NAMALWA (cell line): ENCODE measurements at places on chromosomes 1 and 21.

DNA sequence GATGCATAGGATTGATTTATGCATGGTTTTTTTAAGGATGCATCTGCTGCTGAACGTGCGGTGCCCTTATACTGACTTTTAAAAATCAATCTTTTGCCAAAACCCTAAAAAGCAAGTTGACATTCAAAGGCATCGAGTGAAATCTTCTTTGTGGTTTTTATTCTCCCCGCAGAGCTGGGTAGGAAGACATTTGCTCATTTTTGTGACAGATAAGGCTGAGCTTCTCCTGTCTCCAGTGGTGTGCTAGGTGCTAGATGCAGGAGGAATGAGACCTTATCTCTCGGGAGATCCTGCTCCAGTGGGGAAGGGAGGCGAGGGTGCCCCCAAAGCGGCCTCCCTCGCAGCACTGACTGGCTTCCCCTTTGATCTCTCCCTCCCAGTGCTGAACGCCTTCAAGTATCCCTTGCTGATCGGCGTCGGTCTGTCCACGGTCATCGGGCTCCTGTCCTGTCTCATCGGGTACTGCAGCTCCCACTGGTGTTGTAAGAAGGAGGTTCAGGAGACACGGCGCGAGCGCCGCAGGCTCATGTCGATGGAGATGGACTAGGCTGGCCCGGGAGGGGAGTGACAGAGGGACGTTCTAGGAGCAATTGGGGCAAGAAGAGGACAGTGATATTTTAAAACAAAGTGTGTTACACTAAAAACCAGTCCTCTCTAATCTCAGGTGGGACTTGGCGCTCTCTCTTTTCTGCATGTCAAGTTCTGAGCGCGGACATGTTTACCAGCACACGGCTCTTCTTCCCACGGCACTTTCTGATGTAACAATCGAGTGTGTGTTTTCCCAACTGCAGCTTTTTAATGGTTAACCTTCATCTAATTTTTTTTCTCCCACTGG, 14.9 kb upstream of the CD101 start:
- no peak for DNase-seq

DNA sequence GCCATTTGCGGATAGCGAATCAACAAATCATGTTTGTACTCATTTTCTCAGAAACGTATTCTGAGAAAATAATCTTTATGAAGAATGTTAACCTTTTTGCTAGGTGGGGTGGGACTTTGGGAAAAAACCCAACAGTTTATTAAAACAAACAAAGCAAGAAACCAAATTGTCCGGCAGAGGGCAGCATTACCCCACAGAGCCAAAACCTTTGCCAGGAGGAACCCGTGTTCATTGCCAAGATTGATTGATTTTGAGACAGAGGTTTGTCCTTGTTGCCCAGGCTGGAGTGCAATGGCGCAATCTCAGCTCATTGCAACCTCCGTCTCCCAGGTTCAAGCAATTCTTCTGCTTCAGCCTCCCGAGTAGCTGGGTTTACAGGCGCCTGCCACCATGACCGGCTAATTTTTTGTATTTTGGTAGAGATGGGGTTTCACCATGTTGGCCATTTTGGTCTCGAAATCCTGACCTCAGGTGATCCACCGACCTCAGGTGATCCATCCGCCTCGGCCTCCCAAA, 70.8 kb upstream of the RHOU start:
- peak; percentile 81 for DNase-seq

GRCh38 chr1:203714446-203714845, 50.5 kb upstream of the LAX1 start:
- DNase-seq = no peak

DNA sequence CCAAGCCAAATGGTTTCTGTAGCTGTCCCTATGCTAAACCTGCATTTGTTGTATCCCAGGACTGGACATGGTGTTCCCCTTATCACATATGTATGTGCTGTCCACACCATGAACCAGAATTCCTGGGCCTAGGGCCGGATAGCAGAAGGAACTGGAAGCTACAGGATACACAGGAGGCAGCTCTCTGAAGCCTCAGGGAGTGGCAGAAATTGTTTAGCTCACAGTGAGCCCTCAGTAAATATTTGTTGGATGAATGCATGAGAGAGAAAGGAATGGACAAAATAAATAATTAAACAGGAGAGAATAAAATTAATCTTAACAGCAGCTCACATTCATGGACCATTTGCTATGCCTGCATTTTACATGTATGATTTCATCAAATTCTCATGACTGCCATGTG, 2.1 kb downstream of the NIPAL3 start:
- no peak for DNase-seq

- no peak for DNase-seq
These were observed 73.2 kb upstream of the QSOX1 start for GRCh38 chr1:180081474-180081873.

DNA sequence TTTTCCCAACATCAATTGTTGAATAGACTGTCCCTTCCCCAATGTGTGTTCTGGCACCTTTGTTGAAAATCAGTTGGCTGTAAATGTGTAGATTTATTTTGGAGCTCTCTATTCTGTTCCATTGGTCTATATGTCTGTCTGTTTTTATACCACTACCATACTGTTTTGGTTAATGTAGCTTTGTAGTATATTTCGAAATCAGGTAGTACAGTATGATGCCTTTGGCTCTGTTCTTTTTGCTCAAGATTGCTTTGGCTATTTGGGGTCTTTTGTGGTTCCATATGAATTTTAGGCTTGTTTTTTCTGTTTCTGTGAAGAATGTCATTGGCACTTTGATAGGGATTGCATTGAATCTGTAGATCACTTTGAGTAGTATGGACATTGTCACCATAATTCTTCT, 8.1 kb downstream of the ACOT11 start:
- DNase-seq = no peak

GRCh38 chr1:182889997-182890396, 50.9 kb downstream of the DHX9 start:
- peak; percentile 63 for DNase-seq

- DNase-seq = no peak
These were observed 103.8 kb downstream of the TNFSF18 start for GRCh38 chr1:172946814-172947507.

DNA sequence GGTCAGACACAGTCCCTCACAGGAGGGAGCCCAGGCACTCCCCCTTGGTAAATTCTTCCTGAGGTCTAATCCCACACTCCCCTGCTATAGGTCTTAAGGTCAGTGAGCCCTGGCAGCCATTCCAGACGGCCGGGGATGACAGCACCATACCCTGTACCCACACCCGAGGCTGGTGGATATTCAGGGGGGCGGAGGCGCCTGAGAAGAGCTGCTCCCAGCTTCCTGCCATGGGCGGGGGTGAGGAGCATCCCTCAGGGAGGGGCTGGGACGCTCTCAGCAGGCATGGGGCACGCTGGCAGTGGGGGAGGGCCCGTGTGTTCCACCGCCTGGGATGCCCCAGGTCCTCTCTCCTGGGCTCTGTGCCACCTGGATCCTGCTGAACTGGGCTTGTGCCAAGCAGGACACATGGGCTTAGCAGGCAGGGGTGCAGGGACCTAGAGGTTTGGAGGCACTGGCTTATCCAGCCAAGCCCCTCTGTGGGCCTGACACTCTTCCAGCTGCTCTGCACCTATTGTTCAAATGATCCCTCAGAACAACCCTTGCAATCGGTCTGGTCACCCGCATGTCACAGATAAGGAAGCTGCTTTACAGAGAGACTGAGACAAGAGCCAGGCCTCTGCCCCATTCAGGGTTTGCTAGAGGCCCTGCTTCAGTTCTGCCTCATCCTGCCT, 5.7 kb upstream of the ADGRB2 start:
- no peak for DNase-seq

GRCh38 chr1:201890223-201890622, 1.5 kb downstream of the SHISA4 start:
- no peak for DNase-seq

GRCh38 chr1:65055747-65056146, 89.4 kb upstream of the JAK1 start:
- no peak for DNase-seq

GRCh38 chr1:63135174-63135512, 187.2 kb upstream of the FOXD3 start:
- DNase-seq = no peak

- no peak for DNase-seq
These were observed 225.3 kb downstream of the TGFB2 start for GRCh38 chr1:218570456-218570855.

- no peak for DNase-seq
These were observed 31.5 kb downstream of the LBR start for GRCh38 chr1:225396357-225396756.

GRCh38 chr1:64508629-64509028, 38.7 kb downstream of the CACHD1 start:
- no peak for DNase-seq

DNA sequence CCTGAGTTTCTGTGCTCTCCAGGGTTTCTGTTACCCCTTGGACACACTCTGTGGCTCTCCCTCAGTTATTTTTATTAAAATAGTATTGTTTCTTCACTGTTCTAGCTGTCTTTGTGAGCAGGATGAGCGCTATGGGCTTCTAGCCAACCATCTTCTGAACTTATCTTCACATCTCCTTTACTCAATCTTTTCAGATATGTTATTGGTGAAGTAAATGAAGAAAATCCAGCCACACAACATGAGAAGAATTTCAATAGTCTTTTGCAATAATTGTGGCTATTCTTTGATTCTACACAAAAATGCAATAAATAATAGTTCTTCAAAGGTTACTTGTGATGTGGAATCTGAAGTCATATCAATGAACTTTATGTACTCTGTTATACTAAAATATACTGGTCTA, 80.3 kb upstream of the CAMK1G start:
- no peak for DNase-seq

DNA sequence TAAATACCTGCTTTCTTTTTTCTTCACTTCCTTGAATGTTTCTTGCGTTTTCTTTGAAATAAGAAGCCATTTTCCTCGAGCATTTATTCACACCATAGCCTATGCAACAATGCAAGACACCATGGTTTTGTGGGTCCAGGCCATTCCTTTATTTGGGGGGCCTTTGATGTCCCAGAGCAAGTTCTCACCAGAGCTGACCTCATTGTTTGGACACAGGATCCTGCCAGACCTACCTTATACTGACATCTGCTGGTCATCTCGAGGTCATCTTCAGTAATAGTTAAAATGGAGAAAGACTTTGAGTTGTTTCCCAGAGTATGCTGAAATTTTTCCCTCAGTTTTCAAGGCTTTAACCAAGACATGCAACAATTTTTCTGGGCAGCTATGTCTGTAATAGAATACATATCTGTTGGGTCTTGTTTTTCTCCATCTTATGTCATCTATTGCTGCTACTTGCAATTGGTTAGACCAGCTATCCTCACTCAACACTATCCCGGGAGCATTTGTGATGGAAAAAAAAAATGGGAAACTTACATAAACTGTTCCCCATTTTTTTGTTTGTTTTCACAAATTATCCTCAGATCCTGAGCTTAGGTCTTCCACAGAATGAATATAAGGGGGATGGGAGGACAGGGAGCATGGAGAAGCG, 34.0 kb upstream of the BACE2 start:
- DNase-seq = peak; percentile 51

DNA sequence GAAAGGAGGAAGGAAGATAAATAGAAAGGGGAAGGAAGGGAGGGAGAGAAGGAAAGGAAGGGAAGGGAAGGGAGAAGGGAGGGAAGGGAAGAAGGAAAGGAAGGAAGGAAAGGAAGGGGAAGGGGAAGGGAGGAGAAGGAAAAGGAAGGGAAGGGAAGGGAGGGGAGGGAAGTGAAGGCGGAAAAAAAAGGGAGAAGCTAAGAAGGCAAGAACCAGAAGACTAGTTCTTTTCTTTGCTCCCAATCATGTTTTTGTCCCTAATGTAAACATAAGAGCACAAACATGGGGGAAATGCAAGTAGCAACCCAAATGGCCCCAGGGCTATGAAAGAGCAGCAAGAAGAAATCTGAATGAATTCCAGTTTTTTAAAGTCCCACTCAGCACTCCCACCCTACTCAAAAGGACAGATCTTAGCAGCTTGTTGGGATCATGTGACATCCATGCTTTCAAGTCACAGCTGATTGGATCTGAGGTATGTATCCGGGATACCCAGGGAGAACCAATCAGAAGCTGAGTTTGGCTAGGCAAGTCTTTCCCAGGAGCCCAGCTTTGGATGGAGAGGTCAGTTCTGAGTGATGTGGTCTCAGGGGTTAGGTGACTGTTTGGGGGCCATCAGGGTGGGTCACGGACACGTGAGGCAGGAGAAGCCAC, 24.2 kb upstream of the FHAD1 start:
- no peak for DNase-seq

DNA sequence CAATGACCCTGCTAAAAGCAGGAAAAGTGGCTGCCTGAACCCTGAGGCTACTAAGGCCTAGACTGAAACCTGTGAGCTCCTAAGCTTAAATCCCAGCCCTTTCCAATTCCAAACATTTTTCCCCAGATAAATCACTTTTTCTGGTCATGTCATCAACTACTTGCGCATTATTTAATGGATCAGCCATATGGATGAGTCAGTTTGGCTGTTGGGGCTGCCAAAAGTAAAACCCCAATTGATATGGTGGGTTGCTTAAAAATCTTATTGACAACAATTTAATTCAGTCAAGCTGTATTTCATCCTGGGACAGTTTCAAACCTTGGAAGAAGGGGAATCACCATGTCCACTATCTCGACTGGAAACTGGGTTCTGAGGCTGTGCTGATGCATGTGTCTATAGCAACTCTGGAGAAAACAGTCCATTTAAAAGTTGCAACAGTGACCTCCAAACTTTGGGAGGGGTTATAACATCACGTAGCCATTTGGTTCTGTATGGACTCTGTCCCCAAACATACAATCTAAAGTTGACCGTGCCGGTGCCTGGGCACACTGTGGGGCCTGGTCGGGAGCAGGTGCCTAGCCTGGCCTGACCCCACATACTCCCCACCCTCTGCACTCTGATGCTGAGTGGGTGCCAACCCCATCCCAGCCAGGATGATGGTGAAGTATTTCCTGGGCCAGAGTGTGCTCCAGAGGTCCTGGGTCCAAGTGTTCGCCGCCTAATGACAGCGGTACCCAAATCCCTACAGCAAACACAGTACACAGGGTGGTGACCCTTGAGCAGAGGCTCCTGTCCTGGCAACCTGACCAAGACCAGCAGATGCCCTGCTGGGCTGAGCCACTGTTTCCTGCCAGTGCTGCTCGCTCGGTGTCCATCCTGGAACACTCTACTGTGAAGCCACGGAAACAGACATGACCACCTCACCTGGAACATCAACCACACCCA, 46.5 kb upstream of the LRRC52 start:
- no peak for DNase-seq

- DNase-seq = no peak
These were observed 90.7 kb downstream of the JAK1 start for GRCh38 chr1:64875606-64876005.

- no peak for DNase-seq
These were observed 28.6 kb upstream of the DUSP23 start for GRCh38 chr1:159752135-159752580.

DNA sequence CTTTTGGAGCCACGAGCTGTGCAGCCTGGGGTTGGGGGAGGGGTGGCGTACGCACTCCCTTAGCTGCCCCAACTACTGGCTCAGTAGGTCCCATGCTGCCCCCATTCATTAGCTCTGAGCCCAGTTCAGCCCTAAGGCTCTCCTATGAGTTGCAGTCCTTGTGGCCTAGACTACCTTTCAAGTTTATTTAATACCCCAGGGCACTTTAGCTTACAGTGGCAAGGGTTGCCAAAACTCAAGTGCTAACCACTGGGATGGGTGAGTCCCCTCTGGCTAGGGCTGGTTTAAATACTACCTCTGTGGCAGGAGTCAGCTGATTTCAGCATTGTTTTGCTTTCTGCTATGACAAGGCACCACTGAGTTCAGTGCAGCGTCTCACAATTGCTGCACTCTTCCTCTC, 118.2 kb downstream of the ODF2L start:
- no peak for DNase-seq
